H1 (cell line): ENCODE measurements at places on chromosomes 5 and 9. TPM values are rescaled to one million over a fixed set of nuclear protein-coding genes. Genes with fewer than 3 reads are reported as not detected.

Gene SLC6A19
- total RNA-seq = not detected in 2 replicates

Gene GFI1B
- total RNA-seq = 0.09 and 0.71 TPM in 2 replicates

Gene ADGRD2
- total RNA-seq = 1.1 and 1.4 TPM in 2 replicates

GRCh38 chr5:156819967-156820581 lies 30.0 kb upstream of the PPP1R2B start:
- no peak overlapping the region for H3K27ac ChIP-seq
- H3K27me3 ChIP-seq = peaks cover 2% of the 10 kb centered on the region
- no peak for DNase-seq
- no peak overlapping the region for H3K4me3 ChIP-seq
- no peaks in the 10 kb centered on the region for H3K36me3 ChIP-seq
- peaks cover 9% of the 10 kb centered on the region for H3K4me1 ChIP-seq

GRCh38 chr5:31854181-31855133 lies 215.5 kb downstream of the PDZD2 start:
- 0 out of 2 replicates have a peak overlapping the region, but pooled peaks have one; percentile 31 for H3K27ac ChIP-seq
- DNase-seq = peak; percentile 82
- H3K4me3 ChIP-seq = peak overlapping the region; percentile 64
- no peaks in the 10 kb centered on the region for H3K27me3 ChIP-seq

DNA sequence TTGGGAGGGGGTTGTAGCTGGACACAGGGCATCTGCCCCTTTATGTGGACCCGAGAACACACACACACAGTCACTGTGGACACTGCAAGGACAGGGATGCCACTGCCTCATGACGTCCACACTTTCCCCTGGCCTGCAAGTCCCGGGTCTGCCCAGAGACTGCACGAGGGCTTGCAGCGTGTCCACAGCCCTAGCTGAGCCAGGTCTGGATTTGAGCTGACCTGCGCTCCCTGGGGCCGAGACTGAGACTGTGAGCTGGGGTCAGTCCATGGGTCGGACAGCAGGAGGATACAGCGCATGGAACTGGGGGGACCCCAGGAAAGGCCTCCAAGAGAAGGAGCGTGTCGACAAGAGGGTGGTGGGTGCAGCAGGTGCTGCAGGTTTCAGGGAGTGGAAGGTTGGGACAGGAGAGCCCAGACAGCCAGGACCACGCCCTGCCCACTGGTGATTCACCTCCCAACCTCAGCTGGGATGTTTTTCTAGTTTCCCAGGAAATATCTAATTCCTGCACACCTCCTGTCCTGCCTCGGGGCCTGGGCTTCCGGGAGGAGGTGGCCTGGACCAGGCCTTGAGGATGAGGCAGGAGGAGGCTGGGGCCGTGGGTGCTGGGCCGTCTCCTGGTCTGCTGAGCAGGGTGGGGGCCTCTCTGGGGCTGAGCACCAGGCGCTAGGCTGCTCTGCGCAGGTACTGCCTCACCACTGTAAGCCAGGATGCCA lies 806 bp upstream of the RNF224 start:
- no peaks in the 10 kb centered on the region; the same call in 1 of the 2 replicates for H3K27me3 ChIP-seq
- H3K4me1 ChIP-seq = no peaks in the 10 kb centered on the region
- no peaks in the 10 kb centered on the region for H3K36me3 ChIP-seq
- no peak overlapping the region for H3K27ac ChIP-seq
- DNase-seq = no peak
- H3K4me3 ChIP-seq = no peak overlapping the region

DNA sequence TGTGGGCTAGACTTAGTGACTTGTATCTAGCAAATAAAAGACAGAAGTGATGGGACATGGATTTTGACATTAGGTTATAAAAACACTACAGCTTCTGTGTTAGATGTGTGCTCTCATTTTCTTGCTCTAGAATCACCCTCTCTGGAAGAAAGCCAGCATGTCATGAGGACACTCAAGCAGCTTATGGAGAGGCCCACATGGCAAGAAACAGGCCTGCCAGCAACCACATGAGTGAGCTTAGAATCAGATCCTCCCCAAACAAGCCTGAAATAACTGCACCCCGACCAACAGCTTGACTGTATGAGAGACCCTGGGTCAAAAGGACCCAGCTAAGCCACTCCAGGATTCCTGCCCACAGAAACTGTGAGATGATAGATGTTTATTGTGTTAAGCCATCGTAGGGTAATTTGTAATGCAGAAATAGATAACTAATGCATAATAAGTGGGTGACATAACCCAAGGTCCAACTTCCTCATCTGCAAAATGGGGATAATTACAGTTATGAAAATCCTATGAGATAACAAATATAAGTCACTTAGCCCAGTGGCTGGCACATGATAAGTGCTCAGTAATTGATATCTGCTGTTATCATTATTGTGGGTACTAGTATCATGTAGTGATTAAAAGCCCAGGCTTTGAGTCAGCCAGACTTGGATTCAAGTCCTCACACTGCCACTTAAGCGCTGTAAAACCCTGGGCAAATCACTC lies 86.5 kb downstream of the KLHL3 start:
- H3K27ac ChIP-seq = no peak overlapping the region
- H3K4me1 ChIP-seq = no peaks in the 10 kb centered on the region
- DNase-seq = no peak
- no peak overlapping the region for H3K4me3 ChIP-seq

DNA sequence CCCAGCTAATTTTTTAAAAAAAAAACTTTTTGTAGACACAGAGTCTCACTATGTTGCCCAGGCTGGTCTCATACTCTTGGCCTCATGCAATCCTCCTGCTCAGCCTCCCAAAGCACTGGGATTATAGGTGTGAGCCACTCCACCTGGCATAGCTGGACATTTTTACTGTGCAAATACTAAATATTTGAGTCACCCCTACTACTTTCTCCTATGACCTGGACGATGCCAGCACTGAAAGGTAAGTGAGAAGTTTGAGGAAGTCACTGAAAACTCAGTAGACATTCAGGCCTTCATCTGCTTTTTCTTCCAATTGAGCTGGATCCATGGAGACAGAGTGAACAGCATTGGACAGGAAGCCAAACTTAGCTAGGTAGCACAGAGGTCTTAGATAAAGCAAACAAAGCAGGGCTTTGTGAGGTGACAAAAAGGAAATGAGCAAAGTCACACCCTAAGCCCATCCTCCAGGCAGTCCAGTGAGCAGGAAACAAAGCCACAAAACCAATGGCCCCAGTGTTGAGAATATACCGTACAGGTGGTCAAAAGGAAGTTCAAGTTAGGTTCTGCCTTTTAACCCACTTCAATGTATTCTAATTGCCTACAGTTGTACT lies 192.6 kb upstream of the RASA1 start:
- no peak overlapping the region for H3K4me3 ChIP-seq
- no peak for DNase-seq
- no peaks in the 10 kb centered on the region for H3K36me3 ChIP-seq
- no peak overlapping the region for H3K27ac ChIP-seq
- H3K27me3 ChIP-seq = no peaks in the 10 kb centered on the region

GRCh38 chr5:63686938-63687337 lies 275.3 kb downstream of the HTR1A start:
- H3K27me3 ChIP-seq = no peaks in the 10 kb centered on the region
- peaks cover 21% of the 10 kb centered on the region for H3K4me1 ChIP-seq
- H3K4me3 ChIP-seq = no peak overlapping the region
- DNase-seq = no peak

GRCh38 chr9:90058182-90058763 lies 453.5 kb downstream of the GADD45G start:
- no peak overlapping the region for H3K4me3 ChIP-seq
- no peaks in the 10 kb centered on the region for H3K36me3 ChIP-seq
- DNase-seq = no peak
- H3K27ac ChIP-seq = no peak overlapping the region
- H3K27me3 ChIP-seq = no peaks in the 10 kb centered on the region

DNA sequence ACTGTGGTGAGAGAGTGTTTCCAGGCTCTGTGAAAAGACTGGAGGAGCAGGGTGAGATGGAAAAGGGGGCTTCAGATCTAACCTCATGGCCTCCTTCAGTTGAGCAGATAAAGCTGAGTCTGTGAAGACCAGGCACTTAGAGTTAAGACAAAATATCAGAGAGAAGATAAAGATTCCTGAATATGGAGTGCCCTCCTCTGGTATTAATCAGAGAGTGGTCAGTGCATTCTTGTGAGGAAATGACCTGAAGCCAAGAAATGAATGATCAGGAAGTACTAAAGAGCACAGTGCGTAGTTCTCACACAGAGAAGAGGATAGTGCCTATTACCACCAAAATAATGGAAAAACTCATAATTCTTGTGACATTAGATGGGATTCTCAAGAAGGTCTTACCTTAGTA lies 1417.0 kb upstream of the ACO1 start:
- no peak for DNase-seq
- no peak overlapping the region for H3K4me3 ChIP-seq
- no peak overlapping the region for H3K27ac ChIP-seq
- H3K4me1 ChIP-seq = no peaks in the 10 kb centered on the region
- H3K36me3 ChIP-seq = no peaks in the 10 kb centered on the region

- H3K4me3 ChIP-seq = peak overlapping the region; percentile 91
- H3K27ac ChIP-seq = peak overlapping the region; percentile 100
- H3K36me3 ChIP-seq = peaks cover 12% of the 10 kb centered on the region
- no peak for DNase-seq
- H3K27me3 ChIP-seq = no peaks in the 10 kb centered on the region
Observed at GRCh38 chr5:138336952-138337684, 948 bp upstream of the FAM53C start.

DNA sequence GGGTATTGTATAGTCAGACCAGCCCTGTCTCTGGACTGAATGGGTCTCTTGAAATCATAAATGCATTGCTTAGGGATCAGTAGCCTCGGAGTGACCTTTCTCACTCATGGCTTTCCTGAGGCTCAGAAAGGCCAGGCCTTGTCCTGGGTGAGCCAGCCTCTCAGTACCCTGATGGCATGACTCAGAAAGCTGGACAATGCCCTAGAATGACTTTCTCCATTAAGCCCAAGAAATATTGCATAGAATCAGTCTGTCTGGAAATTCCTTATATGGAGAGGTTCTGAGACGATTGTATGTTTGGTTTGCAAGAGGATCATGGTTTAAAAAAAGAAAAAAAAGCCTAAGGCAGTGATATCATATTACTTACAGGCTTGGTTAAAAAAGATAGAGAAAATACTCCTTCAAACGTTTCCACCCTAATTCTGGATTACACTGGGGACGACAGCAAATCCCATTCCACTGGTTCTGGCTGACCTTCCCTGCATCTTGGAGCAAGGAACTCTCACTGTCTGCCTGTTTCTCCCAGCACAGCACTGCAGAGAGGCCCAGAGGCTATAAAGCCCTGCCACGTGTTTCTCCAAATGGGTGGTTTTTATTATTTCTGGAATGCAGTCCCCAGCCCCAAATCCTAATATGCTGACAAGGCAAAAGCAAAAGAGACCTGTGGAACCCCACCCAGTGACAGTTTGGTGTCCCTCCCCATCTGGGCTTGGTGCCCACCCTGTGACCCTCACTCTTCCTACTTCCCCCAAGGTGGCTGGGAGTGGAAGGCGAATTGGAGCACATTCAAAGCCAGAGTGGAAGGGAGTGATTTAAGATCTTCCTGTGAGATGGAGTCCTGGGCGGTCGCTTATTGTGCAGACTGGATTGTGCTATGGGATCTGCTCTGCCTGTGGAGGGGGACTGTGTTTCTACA lies 34.4 kb downstream of the MAP1B start:
- no peak for DNase-seq
- no peak overlapping the region for H3K4me3 ChIP-seq
- H3K27ac ChIP-seq = no peak overlapping the region
- no peaks in the 10 kb centered on the region for H3K27me3 ChIP-seq
- peaks cover 10% of the 10 kb centered on the region for H3K36me3 ChIP-seq
- peaks cover 10% of the 10 kb centered on the region for H3K4me1 ChIP-seq

DNA sequence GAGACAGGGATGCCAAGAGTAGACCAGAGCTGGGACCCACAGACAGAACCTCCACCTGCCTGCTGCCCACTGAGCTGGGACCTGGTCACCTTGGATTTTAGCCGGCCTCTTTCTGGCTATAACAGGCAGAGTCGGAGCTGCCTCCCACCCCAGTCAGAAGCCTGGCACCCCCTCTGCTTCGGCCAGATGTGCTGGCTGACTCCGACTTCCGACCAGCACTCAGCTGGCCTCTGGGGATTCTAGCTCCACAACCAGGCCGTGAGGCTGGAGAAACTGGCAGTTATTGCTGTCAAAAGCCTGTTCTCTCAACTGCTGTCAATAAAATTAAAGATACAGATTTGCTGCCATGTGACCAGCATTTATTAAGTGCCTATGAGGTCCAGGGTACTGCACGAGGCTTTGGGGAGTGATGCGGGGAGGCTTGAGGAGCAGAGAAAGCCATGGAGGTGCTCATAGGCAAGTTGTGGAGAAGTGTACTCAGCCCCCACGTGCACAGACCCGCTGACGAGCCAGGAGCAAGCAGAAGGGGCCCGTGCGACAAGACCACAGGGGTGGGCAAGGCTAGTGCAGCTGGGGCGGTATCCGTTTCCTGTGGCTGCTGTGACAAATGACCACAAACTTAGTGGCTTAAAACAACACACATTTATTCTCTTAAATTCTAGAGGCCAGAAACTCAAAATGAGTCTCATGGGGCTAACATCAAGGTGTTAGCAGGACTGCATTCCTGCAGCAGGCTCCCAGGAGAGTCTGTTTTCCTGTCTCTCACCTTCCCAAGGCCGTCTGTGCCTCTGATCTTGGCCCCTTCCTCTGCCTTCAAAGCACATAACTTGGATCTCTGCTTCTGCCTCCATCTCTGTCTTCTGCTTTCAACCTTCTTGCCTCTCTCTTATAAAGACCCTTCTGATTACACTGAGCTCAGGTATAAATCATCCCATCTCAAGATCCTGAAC lies 13.1 kb downstream of the GFI1B start:
- H3K36me3 ChIP-seq = no peaks in the 10 kb centered on the region
- H3K27ac ChIP-seq = no peak overlapping the region
- H3K27me3 ChIP-seq = no peaks in the 10 kb centered on the region; the same call in 1 of the 2 replicates
- DNase-seq = no peak
- peaks cover 14% of the 10 kb centered on the region for H3K4me1 ChIP-seq
- no peak overlapping the region for H3K4me3 ChIP-seq

DNA sequence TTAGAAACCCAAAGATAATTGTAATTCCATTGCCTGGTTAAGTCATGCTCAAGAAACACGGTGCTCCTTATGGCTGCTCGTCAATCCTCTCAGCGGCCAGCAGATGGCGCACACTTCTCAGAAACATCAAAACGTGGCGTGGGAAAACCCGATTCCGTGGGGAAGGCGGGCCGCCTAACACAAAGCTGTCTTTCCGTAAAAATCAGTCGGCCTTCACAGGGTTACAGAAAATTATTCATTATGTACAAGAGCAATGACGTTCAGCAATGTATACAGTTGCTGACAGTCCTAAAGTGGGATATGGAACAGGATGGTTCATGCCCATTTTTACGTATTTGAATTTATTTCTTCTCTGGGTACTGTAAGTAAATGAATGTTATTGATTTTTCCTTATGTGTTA lies 83.5 kb downstream of the PDE4D start:
- no peak for DNase-seq
- H3K4me1 ChIP-seq = no peaks in the 10 kb centered on the region
- H3K27ac ChIP-seq = no peak overlapping the region
- no peaks in the 10 kb centered on the region for H3K27me3 ChIP-seq
- H3K4me3 ChIP-seq = no peak overlapping the region; the same call in 1 of the 2 replicates
